ENCODE measurements at places on chromosomes 3 and 15.

GRCh38 chr3:179676081-179676480 is 23.2 kb downstream of the USP13 start:
- H3K4me1 ChIP-seq = peaks cover 2% of the 10 kb centered on the region
- H3K36me3 ChIP-seq = peaks cover 2% of the 10 kb centered on the region
- no peak for DNase-seq
- H3K27ac ChIP-seq = no peak overlapping the region

GRCh38 chr3:123803521-123803920 is 80.6 kb downstream of the MYLK start:
- no peak overlapping the region for H3K27ac ChIP-seq
- H3K4me1 ChIP-seq = no peaks in the 10 kb centered on the region
- DNase-seq = no peak
- no peaks in the 10 kb centered on the region for H3K36me3 ChIP-seq

- H3K27ac ChIP-seq = no peak overlapping the region
- no peak overlapping the region for H3K4me3 ChIP-seq
- DNase-seq = no peak
- no peaks in the 10 kb centered on the region for H3K36me3 ChIP-seq
- H3K27me3 ChIP-seq = peaks cover 2% of the 10 kb centered on the region
Measured at GRCh38 chr15:47332481-47332880, 384.8 kb upstream of the SEMA6D start.

DNA sequence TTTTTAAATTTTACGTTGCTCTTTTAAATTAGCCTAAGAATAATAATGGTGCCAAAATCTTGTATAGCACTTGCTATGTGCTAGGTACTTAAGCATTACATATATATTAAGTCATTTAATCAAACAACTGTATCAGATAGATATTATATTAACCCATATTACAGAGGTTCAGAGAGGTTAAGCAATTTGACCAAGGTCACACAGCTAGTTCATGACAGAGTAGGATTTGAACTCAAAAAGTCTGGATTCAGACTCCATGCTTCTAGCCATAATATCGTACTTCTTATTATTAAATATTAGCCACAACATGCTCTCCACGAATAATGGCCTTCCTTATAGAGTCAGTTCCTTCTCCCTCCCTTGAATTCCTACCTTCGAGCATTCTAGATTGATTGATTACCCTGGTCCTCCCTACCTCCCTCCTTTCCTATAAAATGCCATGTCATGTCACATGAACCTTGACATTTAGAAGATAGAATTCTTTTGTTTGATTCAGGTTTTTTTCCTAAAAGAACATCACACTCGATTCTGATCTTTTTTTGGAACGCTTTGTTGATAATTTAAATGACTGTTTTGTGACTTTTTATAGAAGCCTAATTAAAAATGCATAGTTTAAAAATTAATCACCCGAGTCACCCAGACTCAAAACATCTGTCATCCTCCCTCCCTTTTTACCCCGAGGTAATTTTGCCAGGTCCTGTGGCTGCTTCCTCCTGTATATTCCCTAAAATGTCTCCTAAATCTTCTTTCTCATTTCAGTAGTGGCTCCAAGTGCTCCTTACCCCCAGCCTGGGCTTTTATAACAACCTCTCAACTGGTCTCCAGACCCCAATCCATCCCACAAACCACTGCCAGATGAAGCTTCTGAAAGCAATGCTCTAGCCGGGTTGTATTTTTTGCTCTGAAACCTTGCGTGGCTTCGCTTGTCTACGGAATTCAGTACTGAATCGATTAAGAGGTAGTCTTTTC is 8.5 kb upstream of the PSMD6 start:
- H3K4me3 ChIP-seq = no peak overlapping the region
- peaks cover 7% of the 10 kb centered on the region for H3K27me3 ChIP-seq
- DNase-seq = no peak
- H3K27ac ChIP-seq = no peak overlapping the region
- peaks cover 4% of the 10 kb centered on the region for H3K4me1 ChIP-seq

GRCh38 chr3:173913974-173914421 is 516.5 kb downstream of the NLGN1 start:
- DNase-seq = no peak
- no peaks in the 10 kb centered on the region for H3K36me3 ChIP-seq
- H3K4me3 ChIP-seq = no peak overlapping the region
- no peaks in the 10 kb centered on the region for H3K4me1 ChIP-seq

- no peak for DNase-seq
- H3K36me3 ChIP-seq = no peaks in the 10 kb centered on the region
- H3K4me3 ChIP-seq = peak within 1 kb of the TSS; percentile 68
- H3K27me3 ChIP-seq = peaks cover 15% of the 10 kb centered on the region
Measured at GRCh38 chr15:58065445-58066041, at the start of gene ALDH1A2. Gene ALDH1A2, minus strand, starts transcription at chr15:58065711. Its CDS starts 61 bp downstream, at chr15:58065650.

GRCh38 chr3:37598808-37599581 is 262.7 kb upstream of the CTDSPL start:
- DNase-seq = no peak
- H3K27ac ChIP-seq = no peak overlapping the region
- H3K36me3 ChIP-seq = no peaks in the 10 kb centered on the region
- no peaks in the 10 kb centered on the region for H3K4me1 ChIP-seq

- H3K27ac ChIP-seq = no peak overlapping the region
- H3K4me3 ChIP-seq = no peak overlapping the region
- no peaks in the 10 kb centered on the region for H3K36me3 ChIP-seq
- H3K27me3 ChIP-seq = no peaks in the 10 kb centered on the region
- DNase-seq = no peak
Measured at GRCh38 chr3:106809623-106810299, 567.5 kb upstream of the CCDC54 start.

DNA sequence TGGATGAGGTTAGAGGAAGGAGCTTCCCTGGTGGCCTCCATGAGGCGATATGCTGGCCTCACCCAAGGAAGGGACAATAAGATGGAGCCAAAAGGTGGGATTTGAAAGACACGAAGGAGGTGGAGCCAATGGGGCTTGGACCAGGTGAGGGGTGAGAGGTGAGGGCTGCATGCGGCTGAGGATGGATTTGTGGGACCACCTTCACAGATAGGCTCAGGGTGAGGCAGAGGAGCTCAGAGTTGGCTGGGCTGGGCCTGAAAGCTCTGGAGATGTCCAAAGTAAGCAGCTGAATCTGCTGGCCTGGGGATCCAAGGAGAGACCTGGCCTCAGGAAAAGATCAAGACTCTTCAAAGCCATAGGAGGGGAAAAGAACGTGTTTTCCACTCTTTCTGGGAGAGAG is 49.8 kb downstream of the EXOG start:
- no peak overlapping the region for H3K27ac ChIP-seq
- H3K4me3 ChIP-seq = no peak overlapping the region
- DNase-seq = no peak
- peaks cover 3% of the 10 kb centered on the region for H3K27me3 ChIP-seq
- no peaks in the 10 kb centered on the region for H3K4me1 ChIP-seq

GRCh38 chr3:196222876-196223595 is 6.7 kb downstream of the SLC51A start:
- H3K27me3 ChIP-seq = no peaks in the 10 kb centered on the region
- H3K36me3 ChIP-seq = no peaks in the 10 kb centered on the region
- no peak for DNase-seq
- H3K27ac ChIP-seq = no peak overlapping the region

GRCh38 chr3:94909726-94910125 is 846.9 kb downstream of the NSUN3 start:
- H3K27ac ChIP-seq = no peak overlapping the region
- no peaks in the 10 kb centered on the region for H3K36me3 ChIP-seq
- H3K4me1 ChIP-seq = no peaks in the 10 kb centered on the region
- no peaks in the 10 kb centered on the region for H3K27me3 ChIP-seq
- no peak for DNase-seq

DNA sequence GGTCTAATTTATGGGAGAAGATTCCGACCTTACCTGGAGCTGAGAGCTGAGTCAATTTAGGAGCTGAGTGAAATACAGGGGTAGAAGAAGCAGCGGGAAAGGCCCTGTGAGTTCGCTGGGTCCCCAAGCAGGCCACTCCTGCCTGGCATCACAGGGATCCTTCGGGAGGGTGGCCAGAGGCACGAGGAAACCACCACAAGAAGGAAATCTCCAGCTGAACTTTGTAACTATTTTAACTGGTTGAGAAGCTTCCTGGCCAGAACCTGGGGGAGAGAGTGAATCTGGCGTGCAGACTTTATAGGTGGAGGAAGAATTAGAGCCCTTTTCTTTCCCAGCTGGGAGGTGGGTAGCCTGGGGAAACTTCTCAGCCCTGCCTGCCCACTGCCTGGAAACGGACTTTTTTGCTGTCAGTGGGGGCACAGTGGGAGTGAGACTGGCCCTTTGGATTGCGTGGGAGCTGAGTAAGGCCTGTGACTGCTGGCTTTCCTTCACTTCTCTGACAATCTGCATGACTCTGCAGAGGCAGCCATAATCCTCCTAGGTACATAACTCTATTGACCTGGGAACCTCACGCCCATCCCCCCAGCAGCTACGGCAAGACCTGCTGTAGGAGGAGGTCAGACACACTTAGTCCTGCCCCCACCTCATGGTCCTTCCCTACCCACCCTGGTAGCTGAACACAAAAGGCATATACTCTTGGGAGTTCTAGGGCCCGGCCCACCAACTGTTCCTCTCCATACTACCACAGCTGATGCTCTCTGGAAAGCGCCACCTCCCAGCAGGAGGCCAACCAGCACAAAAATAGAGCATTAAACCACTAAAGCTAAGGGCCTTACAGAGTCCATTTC is 340.7 kb downstream of the CNTN3 start:
- no peaks in the 10 kb centered on the region for H3K27me3 ChIP-seq
- H3K36me3 ChIP-seq = no peaks in the 10 kb centered on the region
- H3K4me3 ChIP-seq = no peak overlapping the region
- DNase-seq = no peak
- no peaks in the 10 kb centered on the region for H3K4me1 ChIP-seq

DNA sequence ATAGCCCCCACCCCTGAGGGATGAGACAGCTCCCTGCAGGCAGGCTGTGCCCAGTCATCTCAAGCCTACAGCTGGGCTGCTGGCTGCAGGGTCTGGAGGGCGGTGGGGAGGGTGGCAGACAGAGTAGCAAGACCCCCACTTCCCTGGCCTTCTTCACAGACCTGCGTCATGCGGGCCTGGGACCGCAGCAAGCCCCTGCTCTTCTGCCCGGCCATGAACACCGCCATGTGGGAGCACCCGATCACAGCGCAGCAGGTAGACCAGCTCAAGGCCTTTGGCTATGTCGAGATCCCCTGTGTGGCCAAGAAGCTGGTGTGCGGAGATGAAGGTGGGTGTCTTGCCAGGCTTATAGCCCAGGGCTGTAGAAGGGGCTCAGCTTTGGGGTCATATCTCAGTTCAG is 25.0 kb downstream of the PPCDC start:
- H3K27ac ChIP-seq = no peak overlapping the region
- H3K36me3 ChIP-seq = peaks cover 1% of the 10 kb centered on the region
- peaks cover 29% of the 10 kb centered on the region for H3K4me1 ChIP-seq
- DNase-seq = no peak
- no peak overlapping the region for H3K4me3 ChIP-seq
- H3K27me3 ChIP-seq = no peaks in the 10 kb centered on the region

DNA sequence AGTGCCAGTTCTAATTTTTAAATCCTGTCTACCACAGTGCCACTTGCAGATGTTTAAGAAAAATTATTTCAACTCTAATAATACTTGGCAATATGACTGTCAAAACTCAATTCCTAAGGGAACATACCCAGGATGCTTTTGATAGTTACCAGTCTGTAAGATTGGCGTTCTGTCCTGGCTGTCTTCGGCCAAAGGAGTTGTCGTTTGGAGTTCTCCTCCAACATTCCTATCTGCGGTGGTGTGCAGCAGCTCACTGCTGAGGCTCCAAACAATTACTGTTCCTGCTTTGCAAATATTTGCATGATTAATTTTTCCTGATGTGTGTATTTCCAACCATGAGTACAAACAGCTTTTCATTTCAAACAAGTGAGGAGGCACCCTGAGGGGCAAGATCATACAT is 330.8 kb upstream of the DPH6 start:
- no peaks in the 10 kb centered on the region for H3K36me3 ChIP-seq
- H3K4me3 ChIP-seq = no peak overlapping the region
- no peaks in the 10 kb centered on the region for H3K27me3 ChIP-seq
- no peak overlapping the region for H3K27ac ChIP-seq

DNA sequence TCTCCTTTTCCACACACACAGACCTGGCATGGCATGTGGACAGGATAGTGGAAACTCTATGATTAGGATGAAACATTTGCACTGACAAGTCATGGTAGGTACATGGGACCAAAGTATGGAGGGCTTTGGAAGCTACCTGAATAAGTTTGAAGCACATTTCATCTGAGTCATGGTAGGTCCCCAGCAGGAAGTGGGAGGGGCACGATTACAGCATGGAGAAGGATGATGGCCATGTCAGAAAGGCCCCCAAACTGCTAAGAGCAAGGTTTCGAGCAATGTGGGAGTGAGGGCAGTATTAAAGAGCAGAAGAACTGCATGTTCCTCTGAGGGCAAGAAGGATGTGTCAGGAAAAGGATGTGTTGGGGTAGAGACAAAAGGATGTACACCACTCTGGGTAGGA is 51.5 kb upstream of the CSTA start:
- H3K36me3 ChIP-seq = no peaks in the 10 kb centered on the region
- no peaks in the 10 kb centered on the region for H3K27me3 ChIP-seq
- no peak for DNase-seq
- H3K4me1 ChIP-seq = peaks cover 10% of the 10 kb centered on the region

DNA sequence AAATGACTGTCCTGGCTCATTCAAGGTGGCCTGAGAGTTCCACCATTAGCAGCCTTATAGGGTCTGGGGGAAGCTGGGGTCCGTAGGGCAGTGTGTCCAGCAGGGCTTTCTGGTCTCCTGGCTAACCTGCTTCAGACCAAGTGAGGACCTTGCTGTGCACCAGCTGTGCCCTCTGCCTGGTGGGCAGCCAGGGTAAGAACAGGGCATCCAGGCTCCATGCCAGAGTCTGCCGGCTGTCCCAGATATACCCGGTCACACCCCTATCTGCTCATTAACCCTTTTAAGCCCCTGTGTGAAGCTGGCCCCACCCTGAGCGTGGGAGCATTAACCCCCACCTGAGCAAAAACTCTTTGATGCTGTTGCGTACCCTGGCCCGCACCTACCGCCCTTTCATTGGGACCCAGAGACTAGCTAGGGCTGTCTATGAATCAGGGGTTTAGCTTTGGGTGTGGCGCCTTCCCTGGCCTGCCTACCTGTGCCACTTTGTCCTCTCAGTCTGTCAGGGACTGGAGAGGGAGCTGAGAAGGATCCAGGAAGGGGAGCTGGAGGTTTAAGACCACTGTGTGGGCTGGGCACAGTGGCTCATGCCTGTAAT is 17.6 kb downstream of the SEMA3F start:
- peaks cover 9% of the 10 kb centered on the region for H3K27me3 ChIP-seq
- H3K36me3 ChIP-seq = no peaks in the 10 kb centered on the region
- peaks cover 2% of the 10 kb centered on the region for H3K4me1 ChIP-seq
- no peak for DNase-seq
- no peak overlapping the region for H3K4me3 ChIP-seq

GRCh38 chr15:67133738-67134066 is 68.3 kb downstream of the SMAD3 start:
- H3K4me1 ChIP-seq = peaks cover 62% of the 10 kb centered on the region
- DNase-seq = no peak
- H3K27ac ChIP-seq = peak overlapping the region; percentile 94

DNA sequence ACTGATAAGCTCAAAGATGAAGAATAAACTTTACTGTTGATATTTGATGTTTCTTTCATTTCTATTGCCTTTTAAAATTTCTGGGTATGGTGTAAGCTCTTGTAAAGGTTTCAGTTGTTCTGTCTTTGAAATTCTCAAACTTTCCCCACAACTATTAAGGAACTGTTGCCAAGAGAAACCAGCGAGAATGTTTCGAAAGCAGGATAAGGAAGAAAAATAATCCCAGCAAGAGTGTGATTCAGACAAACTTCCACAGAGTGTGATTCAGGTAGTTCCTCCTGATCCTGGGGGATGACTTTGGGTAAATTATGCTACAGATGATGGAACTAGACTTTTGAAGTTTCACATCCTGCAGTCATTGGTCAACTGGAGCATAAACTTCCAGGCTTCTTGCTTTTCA is 632.0 kb downstream of the NSUN3 start:
- no peak overlapping the region for H3K27ac ChIP-seq
- H3K36me3 ChIP-seq = no peaks in the 10 kb centered on the region
- no peaks in the 10 kb centered on the region for H3K27me3 ChIP-seq
- no peak for DNase-seq
- H3K4me1 ChIP-seq = no peaks in the 10 kb centered on the region
